NCI-H187 (cell line): ENCODE measurements at places on chromosomes 2 and 18.

GRCh38 chr2:150137338-150138069, 350.0 kb downstream of the RND3 start:
- DNase-seq, result no peak

GRCh38 chr2:172260336-172260735, 157.6 kb upstream of the DLX2 start:
- DNase-seq, result no peak

DNA sequence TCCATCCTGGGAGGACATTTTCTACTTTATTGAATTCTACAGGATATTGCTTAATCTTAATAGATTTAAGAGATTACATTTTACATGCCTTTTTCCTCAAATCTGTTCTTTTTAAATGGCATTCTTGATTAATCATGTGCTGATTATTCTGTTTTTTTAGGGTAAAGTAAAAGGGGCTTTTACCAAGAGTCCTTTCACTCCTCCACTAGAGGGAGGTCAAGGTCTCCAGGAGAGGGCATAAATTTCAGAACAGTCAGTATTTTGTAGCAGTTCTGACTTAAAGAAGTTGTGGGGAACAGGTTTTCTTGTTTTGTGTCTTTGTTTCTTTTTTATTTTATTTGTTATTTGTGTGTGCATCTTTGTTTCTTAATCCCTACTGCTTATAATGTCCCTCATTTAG, 25.4 kb downstream of the WDR75 start:
- DNase-seq, result no peak

DNA sequence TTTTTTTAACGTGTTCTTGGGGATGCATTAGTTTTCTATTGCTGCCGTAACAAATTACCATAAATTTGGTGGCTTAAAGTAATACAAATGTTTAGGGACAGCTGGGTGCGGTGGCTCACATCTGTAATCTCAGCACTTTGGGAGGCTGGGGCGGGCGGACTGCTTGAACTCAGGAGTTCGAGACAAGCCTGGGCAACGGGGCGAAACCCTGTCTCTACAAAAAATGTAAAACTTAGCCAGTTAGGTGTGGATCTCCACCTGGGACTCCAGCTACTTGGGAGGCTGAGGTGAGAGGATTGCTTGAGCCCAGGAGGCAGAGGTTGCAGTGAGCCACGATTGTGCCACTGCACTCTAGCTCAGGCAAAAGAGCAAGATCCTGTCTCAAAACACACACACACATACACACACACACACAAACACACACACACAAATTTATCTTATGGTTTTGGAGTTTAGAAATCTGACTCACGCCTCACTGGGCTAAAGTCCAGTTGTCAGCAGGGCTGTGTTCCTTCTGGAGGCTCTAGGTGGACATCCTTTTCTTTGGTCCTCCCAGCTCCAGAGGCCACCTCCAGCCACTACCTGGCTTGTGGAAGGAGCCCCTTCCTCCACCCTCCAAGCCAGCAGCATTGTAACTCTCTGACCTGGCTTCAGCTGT, 76.1 kb downstream of the SEPTIN10 start:
- DNase-seq, result no peak

DNA sequence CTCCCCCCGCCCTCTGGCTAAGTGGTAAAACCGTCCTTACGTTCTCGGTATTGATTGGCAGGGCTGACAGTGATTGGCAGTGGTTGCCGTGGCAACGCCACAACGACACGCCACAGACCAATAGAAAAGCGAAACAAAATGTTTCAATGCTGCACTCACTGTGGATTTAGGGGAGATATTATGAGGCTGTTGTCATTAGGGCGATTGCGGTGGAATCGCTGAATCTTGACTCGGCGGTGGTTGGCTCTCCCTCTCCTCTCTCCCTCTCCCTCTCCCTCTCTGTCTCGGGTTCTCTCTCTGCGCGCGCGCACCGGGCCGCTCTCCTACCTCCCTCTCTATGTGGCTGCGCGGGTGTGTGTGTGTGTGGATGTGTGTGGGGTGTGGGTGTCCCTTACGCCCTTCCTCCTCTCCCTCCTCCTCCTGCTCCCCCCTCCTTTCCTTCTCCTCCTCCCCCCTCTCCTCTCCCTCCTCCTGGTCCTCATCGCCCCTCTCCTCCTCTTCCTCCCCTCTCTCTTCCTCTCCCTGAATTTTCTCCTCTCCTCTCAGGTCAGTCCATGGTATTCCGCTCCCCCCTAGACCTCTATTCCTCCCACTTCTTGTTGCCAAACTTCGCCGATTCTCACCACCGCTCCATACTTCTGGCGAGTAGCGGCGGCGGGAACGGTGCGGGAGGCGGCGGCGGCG, at the start of gene SIX3:
Gene SIX3 (plus strand): TSS at position 152 of the 684 bp plus-strand sequence. CDS start 403 bp downstream, at position 555.
- peak; percentile 63 for DNase-seq

DNA sequence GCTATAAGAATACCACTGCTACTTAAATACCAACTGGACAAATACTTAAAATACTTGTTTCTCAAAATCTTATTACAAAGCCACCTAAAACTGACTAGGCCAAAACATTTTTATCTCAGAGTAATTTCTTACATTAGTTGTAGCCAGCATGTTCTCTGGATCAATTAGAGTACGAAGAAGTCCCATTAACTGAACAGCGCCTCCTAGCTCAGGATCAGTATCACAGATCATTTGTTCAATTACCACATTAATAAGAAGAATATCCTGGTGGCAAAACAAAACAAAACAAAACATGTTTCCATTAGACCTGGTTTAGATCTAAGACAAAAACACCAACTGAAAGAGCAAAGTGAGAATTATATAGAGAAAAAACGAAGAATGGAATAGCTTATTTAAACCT, 36.0 kb downstream of the PPP4R3B start:
- DNase-seq, result no peak

DNA sequence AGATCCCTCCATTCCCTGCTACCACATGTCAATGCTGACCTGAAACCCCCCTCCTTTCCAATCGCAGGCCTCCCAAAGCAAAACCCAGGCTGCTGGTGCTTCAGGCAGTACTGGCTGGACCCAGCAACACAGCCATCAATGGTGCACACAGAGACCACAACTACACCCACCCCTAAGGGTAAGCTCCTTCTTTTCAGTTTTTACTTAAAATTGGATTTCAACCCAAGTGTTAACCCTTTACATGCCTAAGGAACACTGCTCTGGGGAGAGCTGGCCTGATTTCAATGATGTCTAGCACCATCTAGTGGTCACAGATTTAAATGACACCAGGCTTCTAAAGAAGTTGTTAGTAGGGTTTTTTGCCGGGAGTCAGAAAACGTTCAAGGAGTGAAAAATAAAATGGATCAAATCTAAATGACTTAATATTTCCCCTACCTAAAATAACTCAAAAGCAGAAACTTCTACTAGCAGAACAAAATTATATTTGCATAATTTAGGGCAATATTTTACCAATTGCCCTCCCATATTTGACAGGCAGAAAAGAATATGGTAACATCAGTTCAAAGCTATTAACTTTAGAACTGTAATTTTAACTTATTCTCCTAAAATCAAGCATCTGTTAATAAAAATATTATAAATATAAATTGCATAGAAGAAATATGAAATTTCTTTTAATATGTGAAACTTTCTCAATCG, 24.6 kb downstream of the FECH start:
- DNase-seq, result no peak

GRCh38 chr18:75016025-75016717, 192.8 kb downstream of the PTGR3 start:
- no peak for DNase-seq

- no peak for DNase-seq
Measured at GRCh38 chr2:189177251-189177840, 2.2 kb downstream of the COL5A2 start.

DNA sequence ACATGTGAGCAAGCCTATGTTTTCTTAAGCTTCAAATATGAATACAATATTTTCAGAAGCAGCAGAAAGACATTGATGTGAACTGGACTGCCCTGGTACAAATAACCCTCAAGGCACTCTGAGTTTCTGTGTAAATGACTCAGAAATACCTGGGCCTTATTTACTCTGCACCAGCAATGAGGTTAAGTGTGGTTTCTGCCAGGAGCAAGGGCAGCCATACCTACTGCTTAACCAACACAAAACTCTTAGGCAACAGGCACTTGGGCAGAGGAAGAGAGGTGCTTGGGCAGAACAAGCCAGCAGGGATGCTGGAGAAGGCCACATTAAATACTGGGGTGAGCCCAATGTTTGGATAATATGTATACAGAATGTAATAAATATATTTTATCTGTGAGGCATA, 29.4 kb upstream of the ARL5A start:
- no peak for DNase-seq

DNA sequence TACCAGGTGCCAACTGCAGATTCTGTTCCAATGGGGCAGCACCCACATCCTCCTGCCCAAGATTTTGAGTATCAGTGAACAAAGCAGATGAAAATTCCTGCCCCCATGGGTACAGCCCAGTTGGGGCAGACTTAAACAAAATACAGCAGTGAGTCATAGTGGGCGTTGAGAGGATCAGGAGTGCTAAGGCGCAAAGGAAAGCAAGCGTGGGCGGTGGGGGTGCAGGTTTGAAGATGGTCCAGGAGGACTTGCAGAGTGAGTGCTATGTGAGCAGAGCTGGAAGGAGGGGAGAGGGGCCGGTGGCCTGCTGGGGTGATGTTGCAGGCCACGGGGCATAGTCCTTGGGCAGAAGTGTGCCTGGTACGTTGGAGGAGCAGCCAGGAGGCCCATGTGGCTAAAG, 24.7 kb downstream of the STEAP3 start:
- no peak for DNase-seq

- DNase-seq, result no peak
Measured at GRCh38 chr18:70553245-70553935, 264.5 kb downstream of the SOCS6 start.

- DNase-seq, result no peak
Measured at GRCh38 chr2:59921743-59922142, 631.7 kb downstream of the BCL11A start.

DNA sequence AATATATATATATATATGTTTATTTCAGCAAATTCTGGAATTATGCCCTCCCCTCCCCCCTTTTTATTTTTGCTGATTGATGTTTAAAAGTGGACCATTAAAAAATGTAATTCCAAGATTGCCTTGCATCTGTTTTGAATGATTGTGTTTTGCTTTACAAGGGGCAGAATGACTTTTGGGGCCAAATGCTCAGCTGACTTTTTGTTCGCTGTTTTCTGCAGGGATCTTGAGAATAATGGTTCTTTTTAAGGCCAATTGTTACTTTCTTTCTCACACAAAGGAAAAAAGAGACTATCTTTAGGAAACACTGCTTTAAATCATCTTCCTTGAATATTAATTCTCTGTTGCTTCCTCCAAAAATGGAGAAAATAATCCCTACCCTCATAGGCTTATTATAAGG, 95.9 kb downstream of the FMNL2 start:
- no peak for DNase-seq

DNA sequence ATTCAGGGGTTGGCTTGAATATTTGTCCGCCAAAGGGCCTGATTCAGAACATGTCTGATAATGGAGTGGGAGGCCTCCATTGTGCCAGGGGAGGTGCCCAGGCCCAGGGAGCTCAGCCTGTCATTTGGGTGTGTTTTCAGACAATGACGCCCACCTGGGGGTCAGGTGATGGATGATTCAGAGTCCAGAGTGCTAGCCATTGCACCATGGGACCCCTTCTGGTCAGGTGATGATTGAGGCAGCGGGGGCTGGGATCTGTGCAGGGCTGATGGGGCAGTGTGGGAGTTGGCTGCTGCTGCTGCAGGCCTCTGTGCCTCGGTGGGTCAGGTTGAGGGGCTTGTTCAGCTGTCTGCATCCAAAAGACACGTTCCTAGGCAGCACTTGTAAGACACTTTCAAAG, 8.3 kb upstream of the ARHGEF4 start:
- no peak for DNase-seq
